ENCODE measurements at places on chromosomes 3 and 15. TPM values are rescaled to one million over a fixed set of nuclear protein-coding genes. Genes with fewer than 3 reads are reported as not detected.

- no peaks in the 10 kb centered on the region for H3K4me1 ChIP-seq
- H3K4me3 ChIP-seq = no peak overlapping the region
- no peaks in the 10 kb centered on the region for H3K27me3 ChIP-seq
Measured at GRCh38 chr3:2661078-2661477, 449.1 kb downstream of the IL5RA start.

The EAF2 gene
- 4.3 TPM for total RNA-seq

The SLC28A1 gene
- 4.1 TPM for total RNA-seq

The ALPK3 gene
- total RNA-seq = 77.0 TPM

- H3K27me3 ChIP-seq = no peaks in the 10 kb centered on the region
- no peaks in the 10 kb centered on the region for H3K4me1 ChIP-seq
- no peak for DNase-seq
- H3K27ac ChIP-seq = no peak overlapping the region
- H3K36me3 ChIP-seq = no peaks in the 10 kb centered on the region
- H3K4me3 ChIP-seq = no peak overlapping the region
Measured at GRCh38 chr3:83454353-83454752, 1504.4 kb upstream of the CADM2 start.

The FOXB1 gene
- not detected for total RNA-seq

The NPAP1 gene
- total RNA-seq = not detected

The SERINC4 gene
- not detected for total RNA-seq

The ACP3 gene
- 1.2 TPM for total RNA-seq

- no peak overlapping the region for H3K4me3 ChIP-seq
- DNase-seq = no peak
- H3K36me3 ChIP-seq = no peaks in the 10 kb centered on the region
- H3K27me3 ChIP-seq = no peaks in the 10 kb centered on the region
- H3K4me1 ChIP-seq = no peaks in the 10 kb centered on the region
Measured at GRCh38 chr3:10160346-10160745, 4.4 kb upstream of the IRAK2 start.

The DNAH12 gene
- 0.10 TPM for total RNA-seq

- no peak for DNase-seq
- no peaks in the 10 kb centered on the region for H3K36me3 ChIP-seq
- no peak overlapping the region for H3K27ac ChIP-seq
- H3K4me1 ChIP-seq = no peaks in the 10 kb centered on the region
- no peak overlapping the region for H3K4me3 ChIP-seq
- H3K27me3 ChIP-seq = no peaks in the 10 kb centered on the region
Measured at GRCh38 chr3:98058244-98058960, 23.3 kb upstream of the GABRR3 start.

DNA sequence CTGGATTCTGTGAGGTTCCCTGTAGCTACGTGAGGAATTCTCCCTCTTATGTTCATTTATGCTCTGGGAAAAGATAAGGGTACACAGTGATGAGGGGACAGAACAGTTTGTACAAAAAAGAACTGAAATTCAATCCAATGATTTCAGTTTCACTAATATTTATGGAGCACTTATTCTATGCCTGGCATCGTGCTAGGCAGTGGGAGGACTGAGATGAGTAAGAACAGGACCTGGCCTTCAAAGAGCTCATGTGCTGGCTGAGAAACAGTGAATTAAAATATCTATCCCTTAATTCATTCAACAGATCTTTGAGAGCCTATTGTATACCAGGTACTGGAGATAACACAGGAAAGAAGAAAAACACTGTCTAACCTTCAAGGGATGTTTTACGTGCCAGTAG is 22.2 kb downstream of the SSR3 start:
- H3K27ac ChIP-seq = no peak overlapping the region
- DNase-seq = no peak
- H3K4me3 ChIP-seq = no peak overlapping the region
- H3K4me1 ChIP-seq = no peaks in the 10 kb centered on the region

The MGLL gene
- 85.3 TPM for total RNA-seq

Data from aorta (tissue), 5 donors.